Esophagus squamous epithelium (tissue), 5 donors: ENCODE measurements at places on chromosomes 2 and 18. TPM values are rescaled to one million over a fixed set of nuclear protein-coding genes. Genes with fewer than 3 reads are reported as not detected.

The STARD6 gene
- total RNA-seq, result not detected

The RAB27B gene
- total RNA-seq, result 30.5 TPM

The HOXD9 gene
- total RNA-seq, result not detected

The SP110 gene
- total RNA-seq, result 9.4 TPM

The DPP4 gene
- total RNA-seq, result not detected

The C18orf63 gene
- total RNA-seq, result not detected

The PDCD1 gene
- total RNA-seq, result 1.7 TPM

The TMEM150A gene
- total RNA-seq, result 7.8 TPM

The CLEC4F gene
- not detected for total RNA-seq

- H3K4me3 ChIP-seq, result peak overlapping the region; percentile 92
- no peaks in the 10 kb centered on the region for H3K27me3 ChIP-seq
- peak overlapping the region; percentile 100 for H3K27ac ChIP-seq
- peaks cover 7% of the 10 kb centered on the region for H3K36me3 ChIP-seq
Measured at GRCh38 chr2:231709636-231709980, 1.3 kb downstream of the PTMA start.

- DNase-seq, result no peak
- H3K4me3 ChIP-seq, result no peak overlapping the region
- peaks cover 66% of the 10 kb centered on the region for H3K4me1 ChIP-seq
Measured at GRCh38 chr2:54601339-54601738, 122.1 kb upstream of the EML6 start.

DNA sequence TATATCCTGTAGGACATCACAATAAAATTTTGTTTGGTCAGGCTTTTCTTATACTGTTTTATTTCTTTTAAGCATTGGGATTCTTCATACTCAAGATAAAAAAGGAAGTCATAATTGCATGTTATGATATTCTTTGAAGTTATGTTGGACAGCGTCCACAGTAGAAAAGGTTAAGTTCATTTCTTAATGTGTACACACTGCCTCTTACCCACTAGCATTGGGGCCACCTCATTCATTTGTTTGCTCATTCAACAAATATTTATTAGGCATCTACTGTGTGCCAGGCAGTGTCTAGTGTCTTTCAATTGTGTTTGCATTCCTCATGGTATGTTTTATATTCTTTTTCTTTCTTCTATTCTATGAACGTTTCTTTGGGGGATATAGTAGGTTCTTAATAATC lies 70.2 kb downstream of the PTPRM start:
- no peaks in the 10 kb centered on the region for H3K27me3 ChIP-seq
- DNase-seq, result no peak
- H3K27ac ChIP-seq, result no peak overlapping the region
- no peaks in the 10 kb centered on the region for H3K36me3 ChIP-seq
- H3K4me3 ChIP-seq, result no peak overlapping the region

DNA sequence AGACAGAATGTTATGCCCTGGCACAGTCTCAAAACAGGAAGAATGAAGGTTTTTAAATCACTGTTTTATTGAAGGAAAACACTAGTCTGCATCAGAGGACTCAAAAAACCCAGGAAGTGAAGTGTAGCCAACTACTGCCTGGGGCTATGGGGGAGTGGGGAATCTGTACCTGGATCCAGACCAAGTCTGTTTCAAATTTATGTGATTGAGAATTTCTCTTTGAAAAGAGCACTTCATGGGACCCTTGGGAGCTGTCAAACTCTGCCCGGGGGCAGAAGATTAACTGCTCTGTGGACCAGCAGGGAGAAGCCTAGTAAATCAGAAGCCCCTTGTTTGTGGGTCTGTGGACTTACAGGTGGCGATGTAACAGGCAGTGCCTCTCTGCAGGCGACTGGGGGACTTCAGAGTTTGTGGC lies 45.3 kb upstream of the TANC1 start:
- H3K27me3 ChIP-seq, result no peaks in the 10 kb centered on the region
- H3K36me3 ChIP-seq, result no peaks in the 10 kb centered on the region
- no peak overlapping the region for H3K4me3 ChIP-seq
- no peak for DNase-seq

- H3K27me3 ChIP-seq, result no peaks in the 10 kb centered on the region
- DNase-seq, result no peak
- H3K4me1 ChIP-seq, result no peaks in the 10 kb centered on the region
- H3K36me3 ChIP-seq, result no peaks in the 10 kb centered on the region
- H3K4me3 ChIP-seq, result no peak overlapping the region
Measured at GRCh38 chr2:209431701-209432100, 7.9 kb downstream of the MAP2 start.

DNA sequence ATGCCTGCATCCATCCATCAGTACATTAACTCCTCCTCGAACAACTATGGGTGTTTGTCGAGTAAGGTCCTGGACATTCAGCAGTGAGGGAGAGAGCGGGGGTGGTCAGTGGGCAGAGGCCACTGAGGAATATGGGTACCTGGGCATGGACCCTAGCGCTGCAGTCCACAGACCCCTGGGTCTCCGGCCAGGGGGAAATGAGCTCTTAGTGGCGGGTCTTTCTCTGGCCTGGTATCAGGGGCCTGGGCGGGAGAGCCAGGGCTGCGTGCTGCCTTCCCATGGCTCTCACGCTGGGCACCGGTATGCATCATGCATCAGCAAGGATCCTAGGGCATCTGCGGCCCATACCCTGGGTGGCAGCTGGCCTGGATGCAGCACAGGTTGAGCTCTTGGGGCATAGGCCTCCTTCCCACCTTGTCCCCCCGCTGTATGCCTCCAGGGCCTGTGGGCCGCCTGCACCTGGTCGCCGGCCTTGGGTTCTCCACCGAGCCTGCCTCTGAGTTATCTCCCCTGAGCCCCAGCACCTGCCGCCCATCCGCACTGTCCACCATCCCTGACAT lies 1.3 kb upstream of the MOCOS start:
- no peak overlapping the region for H3K4me3 ChIP-seq
- no peak overlapping the region for H3K27ac ChIP-seq
- no peaks in the 10 kb centered on the region for H3K36me3 ChIP-seq
- DNase-seq, result no peak
- no peaks in the 10 kb centered on the region for H3K27me3 ChIP-seq

- no peak overlapping the region for H3K27ac ChIP-seq
- DNase-seq, result no peak
- H3K27me3 ChIP-seq, result no peaks in the 10 kb centered on the region
Measured at GRCh38 chr18:52716973-52717372, 377.0 kb downstream of the DCC start.

DNA sequence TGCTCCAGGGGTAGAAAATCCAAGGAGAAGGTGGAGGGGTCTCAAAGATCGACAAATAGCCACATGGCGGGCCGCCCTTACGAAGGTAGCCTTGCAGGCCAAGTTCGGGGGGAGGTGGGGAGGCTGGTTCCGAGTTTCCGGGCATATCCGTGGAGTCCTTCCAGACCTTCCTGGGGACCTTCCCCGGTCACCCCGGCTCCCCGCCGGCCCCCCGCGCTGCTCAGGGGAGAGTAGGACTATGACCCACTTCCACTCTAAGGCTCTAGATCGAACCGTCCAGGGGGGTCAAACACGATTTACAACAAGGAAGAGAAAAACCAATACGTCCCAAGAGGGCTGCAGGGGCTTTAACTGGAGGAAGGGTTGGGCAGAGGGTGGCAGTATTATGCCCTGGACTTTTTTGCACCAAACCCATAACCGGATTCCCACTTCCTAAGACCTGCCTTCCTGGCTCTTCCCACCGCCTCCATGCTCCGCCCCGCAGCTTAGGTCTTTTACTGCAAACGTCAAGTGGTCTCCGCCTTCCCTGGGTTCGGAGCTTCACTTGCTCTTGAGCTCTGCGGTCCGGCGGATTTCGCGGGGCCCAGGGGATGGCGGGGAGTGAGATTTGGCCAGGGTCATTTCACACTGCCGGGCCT lies 779 bp upstream of the LYPD6 start:
- peak overlapping the region; percentile 57 for H3K4me3 ChIP-seq
- peak overlapping the region; percentile 10 for H3K27ac ChIP-seq
- H3K36me3 ChIP-seq, result no peaks in the 10 kb centered on the region
- DNase-seq, result no peak

DNA sequence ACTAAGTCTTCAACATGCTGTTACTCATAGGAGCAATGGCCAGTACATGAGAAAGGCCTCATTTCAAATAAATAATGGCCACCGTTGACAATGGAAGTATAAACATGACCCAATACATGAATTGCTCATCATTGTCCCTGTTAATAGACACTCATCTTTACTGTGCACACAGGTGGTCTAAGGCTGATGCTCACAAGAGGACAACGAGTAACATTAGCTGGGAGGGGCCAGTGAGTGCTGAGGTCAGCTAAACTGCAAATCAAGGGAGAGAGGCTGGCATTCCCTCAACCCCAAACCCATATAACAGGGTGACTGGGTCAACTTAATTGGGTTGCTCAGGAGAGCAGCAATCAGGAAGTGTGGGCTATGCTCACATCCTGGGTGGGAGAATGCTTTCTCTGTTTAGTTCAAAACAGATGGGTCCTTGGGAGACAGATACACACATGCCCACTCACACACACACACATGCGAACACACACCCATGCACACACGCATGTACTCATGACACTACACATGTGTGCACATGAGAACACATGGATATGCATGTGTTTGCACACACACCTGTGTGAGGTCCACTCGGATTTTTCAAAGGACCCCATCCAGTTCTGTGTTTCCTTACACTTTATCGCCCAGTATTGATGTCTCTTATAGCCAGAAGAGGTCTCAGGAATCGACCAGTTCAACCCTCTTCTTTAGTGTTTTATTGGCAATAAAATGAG lies 172.0 kb downstream of the INHBB start:
- H3K27ac ChIP-seq, result no peak overlapping the region
- H3K27me3 ChIP-seq, result no peaks in the 10 kb centered on the region
- H3K36me3 ChIP-seq, result no peaks in the 10 kb centered on the region
- H3K4me1 ChIP-seq, result no peaks in the 10 kb centered on the region
- no peak for DNase-seq

- no peak overlapping the region for H3K4me3 ChIP-seq
- H3K27me3 ChIP-seq, result no peaks in the 10 kb centered on the region
- no peak for DNase-seq
- no peaks in the 10 kb centered on the region for H3K36me3 ChIP-seq
Measured at GRCh38 chr2:174628528-174629169, 31.0 kb upstream of the WIPF1 start.

GRCh38 chr2:210198326-210198725 lies 26.9 kb downstream of the ACADL start:
- H3K27ac ChIP-seq, result no peak overlapping the region
- no peaks in the 10 kb centered on the region for H3K36me3 ChIP-seq
- H3K4me1 ChIP-seq, result peaks cover 3% of the 10 kb centered on the region
- no peaks in the 10 kb centered on the region for H3K27me3 ChIP-seq
- no peak overlapping the region for H3K4me3 ChIP-seq

DNA sequence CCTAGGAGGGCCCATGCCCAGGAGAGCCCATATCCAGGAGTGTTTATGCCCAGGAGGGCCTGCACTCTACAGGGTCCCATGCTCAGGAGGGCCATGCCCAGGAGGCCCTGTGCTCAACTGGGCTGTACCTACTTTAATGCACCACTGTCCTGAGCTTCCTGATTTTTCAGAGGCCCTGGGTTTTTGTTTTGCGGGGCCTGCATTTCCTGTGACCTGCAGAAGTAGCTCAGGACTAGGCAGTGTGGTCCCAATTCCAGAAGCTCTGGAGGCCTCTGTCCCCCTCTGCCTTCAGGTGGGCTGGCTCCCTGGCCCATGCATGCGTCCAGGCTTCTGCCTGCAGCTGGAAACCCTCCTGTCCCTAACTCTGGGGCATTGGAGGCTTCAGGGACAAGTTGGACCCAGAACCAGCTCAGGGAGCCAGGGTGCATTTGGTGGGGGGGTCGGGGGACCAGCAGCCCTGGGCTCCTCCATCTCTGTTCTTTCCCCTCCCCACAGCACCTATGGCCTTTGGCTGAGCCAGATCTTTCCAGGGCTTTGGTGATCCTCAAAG lies 10.8 kb downstream of the GPR35 start:
- H3K4me3 ChIP-seq, result no peak overlapping the region
- no peaks in the 10 kb centered on the region for H3K27me3 ChIP-seq
- H3K27ac ChIP-seq, result no peak overlapping the region

DNA sequence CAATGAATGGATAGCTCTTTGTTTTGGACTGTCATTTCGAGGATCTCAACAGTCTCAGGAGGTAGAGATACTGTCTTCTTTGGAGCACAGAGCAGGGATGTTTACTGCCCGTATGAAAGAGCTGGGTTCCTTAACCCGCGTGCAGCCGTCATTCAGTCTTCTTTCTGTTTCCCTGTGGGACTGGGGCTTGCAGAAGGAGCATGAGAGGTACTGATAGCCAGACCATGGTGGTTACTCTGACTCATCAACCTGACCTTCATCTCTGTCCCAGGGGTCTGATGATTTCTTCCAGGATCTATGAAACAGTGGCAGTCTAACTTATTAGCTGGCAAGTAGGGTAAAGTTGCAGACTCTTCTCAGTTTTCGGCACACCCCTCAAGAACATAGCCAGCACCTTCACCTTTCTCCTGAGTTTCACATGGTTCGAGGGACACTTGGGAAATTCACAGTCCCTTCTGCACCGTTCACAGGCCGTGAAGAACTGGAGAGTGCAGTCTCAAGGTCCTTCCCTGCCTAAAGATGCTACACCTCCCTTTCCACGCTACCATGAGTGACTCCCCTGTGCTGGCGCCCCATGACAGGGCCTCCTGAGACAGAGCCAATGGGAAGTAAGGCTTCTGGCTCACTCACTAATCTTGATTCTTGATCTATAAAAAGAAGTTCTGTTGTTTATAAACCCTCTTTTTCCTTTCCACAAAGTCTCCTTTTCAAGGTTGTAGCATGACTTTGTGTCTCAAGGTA lies 226.2 kb downstream of the MC4R start:
- no peak overlapping the region for H3K27ac ChIP-seq
- H3K4me1 ChIP-seq, result no peaks in the 10 kb centered on the region
- DNase-seq, result no peak
- no peaks in the 10 kb centered on the region for H3K27me3 ChIP-seq

- H3K4me3 ChIP-seq, result no peak overlapping the region
- H3K27me3 ChIP-seq, result no peaks in the 10 kb centered on the region
- no peaks in the 10 kb centered on the region for H3K4me1 ChIP-seq
- no peak for DNase-seq
Measured at GRCh38 chr2:75808793-75809535, 98.2 kb upstream of the GCFC2 start.

- no peaks in the 10 kb centered on the region for H3K36me3 ChIP-seq
- no peaks in the 10 kb centered on the region for H3K27me3 ChIP-seq
- H3K4me1 ChIP-seq, result peaks cover 3% of the 10 kb centered on the region
- H3K27ac ChIP-seq, result no peak overlapping the region
Measured at GRCh38 chr2:20501974-20502373, 55.1 kb downstream of the RHOB start.

DNA sequence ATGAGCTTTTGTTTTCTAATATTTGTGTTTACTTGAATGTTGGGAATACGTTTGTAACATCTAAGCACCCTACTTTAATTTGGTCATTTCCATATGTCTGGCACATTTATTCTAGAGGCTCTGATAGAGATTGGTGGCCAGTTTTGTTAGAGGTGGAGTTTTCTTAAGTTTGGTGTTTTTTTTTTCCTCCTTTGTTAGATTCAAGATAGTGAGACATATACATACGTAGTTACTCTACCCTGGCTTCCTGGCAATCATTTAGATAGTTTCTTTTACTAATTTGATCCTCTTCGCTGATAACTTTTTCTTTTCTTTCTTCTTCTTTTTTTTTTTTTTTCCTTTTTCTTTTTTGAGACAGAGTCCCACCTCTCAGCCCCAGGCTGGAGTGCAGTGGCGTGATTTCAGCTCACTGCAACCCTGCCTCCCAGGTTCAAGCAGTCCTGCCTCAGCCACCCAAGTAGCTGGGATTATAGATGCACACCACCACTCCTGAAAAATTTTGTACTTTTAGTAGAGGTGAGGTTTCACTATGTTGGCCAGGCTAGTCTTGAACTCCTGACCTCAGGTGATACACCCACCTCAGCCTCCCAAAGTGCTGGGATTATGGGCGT lies 26.6 kb downstream of the SMCHD1 start:
- DNase-seq, result no peak
- no peaks in the 10 kb centered on the region for H3K27me3 ChIP-seq
- no peaks in the 10 kb centered on the region for H3K4me1 ChIP-seq
